ENCODE measurements at places on chromosomes 6 and 20. TPM values are rescaled to one million over a fixed set of nuclear protein-coding genes. Genes with fewer than 3 reads are reported as not detected.

Gene NKX2-2
- total RNA-seq = not detected

Gene SPEF1
- total RNA-seq = not detected

Gene WFDC10B
- total RNA-seq = 1.9 TPM

Gene DDX43
- total RNA-seq = 0.89 TPM

Gene C6orf132
- 119 TPM for total RNA-seq

Gene ULBP2
- total RNA-seq = not detected

Gene C6orf118
- total RNA-seq = not detected

Gene FAXC
- total RNA-seq = 0.04 TPM

All from lower leg skin (tissue), 4 donors.